Vagina (tissue), 2 donors: ENCODE measurements at places on chromosomes 13 and 19.

DNA sequence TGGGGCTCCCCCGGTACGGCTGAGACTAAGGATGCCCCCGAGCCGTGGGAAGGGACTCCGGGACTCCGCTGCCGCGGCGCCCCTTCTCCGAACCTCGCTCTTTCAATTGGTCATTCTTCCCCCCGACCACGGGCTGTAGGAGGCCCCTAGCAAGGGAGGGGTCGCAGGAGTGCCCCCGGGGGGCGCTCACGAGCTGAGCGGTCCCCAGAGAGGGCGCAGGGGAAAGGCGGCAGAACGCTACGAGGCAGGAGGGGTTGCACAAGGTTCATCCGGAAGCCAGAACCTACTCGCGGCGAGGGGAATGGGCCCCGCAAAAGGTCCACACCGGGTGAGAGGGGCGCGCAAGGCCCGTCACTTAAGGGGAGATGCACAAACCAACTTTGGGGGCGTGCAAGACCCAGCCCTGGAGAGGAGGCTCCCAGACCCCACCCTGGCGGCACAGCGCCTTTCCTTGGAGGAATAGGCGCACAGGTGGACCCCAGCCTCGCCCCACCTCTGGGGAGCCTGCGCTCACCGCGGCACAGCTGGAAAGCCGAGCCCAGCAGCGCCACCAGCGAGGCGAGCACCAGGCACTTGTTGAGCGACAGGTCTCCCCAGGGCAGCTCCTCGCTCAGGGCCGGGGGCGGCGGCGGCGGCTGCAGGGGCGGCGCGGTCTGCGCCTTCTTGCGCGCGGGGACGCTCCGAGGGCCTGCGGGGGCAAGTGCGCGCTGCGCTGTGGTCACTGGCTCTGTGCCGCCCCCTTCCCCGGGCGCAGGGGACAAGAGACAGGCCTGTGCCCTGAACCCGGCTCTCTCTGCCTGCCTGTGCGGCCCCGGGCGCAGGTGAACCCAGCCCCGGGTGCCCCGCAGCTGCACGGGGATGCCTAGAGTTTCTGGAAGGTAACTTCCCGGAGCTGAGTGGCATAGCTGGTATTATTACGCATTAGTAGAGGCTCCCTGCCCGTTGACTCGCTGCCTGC is 2.8 kb downstream of the JSRP1 start:
- no peak for DNase-seq

DNA sequence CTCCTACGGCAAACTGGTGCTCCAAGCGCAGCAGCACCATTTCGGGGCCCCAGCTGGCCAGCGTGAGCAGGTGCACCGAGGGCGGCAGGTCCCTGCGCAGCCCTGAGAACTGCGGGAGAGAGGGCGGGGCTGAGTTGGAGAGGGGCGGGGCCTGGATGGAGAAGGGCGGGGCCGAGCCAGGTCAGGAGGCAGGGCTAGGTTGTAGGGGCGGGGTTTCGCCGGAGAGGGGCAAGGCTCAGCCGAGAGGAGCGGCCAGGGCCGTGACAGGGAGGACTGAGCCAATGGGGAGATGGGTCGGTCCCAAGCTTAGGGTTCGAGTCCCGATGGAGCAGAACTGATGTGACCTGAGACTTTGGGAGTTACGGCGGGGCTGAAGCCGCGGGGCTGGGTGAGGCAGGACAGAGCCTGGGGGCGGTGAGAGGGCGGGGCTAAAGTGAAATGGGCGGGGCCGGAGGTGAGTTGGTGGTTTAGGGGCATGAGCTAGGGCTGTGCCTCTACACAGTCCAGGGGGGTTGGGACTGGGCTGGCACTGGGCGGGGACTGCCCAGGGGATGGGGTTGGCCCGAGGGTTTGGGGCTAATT is 19.0 kb downstream of the MAN2B1 start:
- DNase-seq = no peak

DNA sequence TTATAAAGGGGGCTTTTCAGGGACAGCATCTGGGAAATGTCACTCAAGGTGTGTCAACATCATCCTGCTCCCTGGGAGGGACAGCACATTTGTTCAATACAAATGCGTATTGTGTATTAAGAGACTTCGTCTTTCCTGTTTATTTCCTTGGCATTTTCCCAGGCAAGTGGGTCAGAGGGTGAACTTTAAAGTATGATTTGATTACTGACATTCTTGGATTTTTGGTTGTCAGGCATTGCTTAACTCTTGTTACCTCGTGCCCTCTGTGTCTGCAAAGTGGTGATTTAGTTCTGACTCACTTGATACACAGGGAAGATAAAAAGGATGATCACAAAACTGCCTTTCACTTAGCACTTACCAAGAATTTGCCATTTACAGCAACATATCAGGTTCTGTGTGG is 292.7 kb downstream of the SUCLA2 start:
- no peak for DNase-seq

GRCh38 chr13:108213946-108214345 is 1.4 kb downstream of the LIG4 start:
- DNase-seq = no peak

GRCh38 chr13:90919153-90919552 is 428.3 kb upstream of the MIR17HG start:
- no peak for DNase-seq

DNA sequence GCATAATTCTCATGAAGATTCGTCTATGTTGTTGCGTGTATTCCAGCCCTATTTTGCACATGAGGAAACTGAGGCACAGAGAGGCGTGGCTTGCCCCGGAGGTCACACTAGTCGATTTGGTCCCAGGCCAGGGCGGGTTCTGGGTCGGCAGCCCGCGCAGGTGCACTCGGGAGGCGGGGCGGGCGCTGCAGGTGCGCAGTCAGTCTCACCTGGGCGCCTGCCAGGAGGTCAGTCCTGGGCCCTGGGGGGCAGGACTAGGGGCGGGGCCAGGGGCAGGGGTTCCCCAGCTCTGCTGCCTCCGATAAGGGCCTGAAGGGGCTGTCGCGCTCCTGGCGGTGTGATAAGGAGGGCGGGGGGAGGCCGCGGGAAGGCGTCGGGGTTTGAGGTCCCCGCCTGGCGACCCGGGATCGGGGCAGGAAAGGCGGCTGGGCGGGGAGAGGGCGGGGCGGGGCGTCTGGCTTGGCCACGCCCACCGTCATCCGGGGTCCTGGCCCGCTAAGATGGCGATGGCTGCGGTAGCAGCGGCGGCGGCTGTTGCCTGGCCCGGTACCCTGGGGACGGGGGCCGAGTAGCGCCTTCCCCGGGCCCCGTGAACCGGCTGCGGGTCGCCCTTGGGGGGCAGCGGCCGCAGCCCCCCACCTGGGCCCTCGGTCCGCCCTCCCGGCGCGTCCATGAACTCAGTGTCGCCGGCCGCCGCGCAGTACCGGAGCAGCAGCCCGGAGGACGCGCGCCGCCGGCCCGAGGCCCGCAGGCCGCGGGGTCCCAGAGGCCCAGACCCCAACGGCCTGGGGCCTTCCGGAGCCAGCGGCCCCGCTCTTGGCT is at the start of gene ATG4D:
ATG4D (plus strand) TSS at position 485 of the 822 bp plus-strand sequence; CDS start at position 672, 187 bp downstream.
- no peak for DNase-seq
